ENCODE measurements at places on chromosomes 5 and 9.

DNA sequence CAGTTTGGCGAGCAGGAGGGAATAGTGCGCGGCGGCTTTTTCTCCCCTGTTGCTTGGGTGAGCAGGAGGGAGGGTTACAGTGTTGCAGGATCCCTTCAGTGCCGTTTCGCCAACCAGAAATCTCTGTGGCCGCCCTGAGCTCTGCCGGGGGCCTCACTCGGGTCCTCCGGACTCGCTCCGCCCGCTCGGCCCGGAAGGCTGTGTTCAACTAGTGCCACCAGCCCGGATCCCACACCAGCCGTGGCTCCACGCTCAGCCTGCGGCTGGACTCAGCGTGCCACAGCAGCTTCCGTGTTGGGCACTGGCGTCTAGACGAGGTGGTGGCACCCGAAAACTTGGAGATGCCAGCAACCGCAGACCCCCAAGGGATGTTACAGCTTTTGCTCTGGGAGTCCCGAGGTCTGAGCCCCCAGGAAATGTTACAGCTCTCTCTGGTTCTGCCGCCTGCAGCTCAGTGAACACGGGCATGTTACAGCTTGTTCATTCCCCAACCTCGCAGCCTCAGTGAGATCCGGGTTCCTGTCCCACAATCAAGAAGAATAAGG lies 16.0 kb upstream of the OR13C9 start:
- no peak for DNase-seq

GRCh38 chr5:38816083-38817030 lies 29.5 kb upstream of the OSMR start:
- no peak for DNase-seq

DNA sequence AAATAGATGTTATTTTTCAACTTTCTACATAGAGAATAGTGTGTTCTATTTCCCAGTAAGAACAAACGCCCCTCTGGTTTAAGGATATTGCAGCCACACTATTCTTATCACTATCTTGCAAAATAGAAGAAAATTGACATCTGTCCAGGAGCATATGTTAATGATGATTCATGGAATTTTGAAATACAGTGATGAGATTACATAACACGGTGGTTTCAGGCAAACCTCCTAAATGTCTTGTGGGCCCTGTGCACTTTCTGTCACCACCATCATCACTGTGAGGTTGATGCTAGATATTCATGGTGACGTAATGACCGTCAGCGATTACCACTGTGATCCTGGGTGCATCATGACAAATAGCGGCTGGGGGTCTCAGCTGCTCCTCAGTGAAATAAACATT lies 48.1 kb downstream of the CFAP90 start:
- DNase-seq: no peak

- peak; percentile 78 for DNase-seq
Measured at GRCh38 chr9:134735441-134736175, 94.0 kb downstream of the COL5A1 start.

Measured in amniotic epithelial cell (primary cell).